ENCODE measurements at places on chromosomes 5 and 9.

DNA sequence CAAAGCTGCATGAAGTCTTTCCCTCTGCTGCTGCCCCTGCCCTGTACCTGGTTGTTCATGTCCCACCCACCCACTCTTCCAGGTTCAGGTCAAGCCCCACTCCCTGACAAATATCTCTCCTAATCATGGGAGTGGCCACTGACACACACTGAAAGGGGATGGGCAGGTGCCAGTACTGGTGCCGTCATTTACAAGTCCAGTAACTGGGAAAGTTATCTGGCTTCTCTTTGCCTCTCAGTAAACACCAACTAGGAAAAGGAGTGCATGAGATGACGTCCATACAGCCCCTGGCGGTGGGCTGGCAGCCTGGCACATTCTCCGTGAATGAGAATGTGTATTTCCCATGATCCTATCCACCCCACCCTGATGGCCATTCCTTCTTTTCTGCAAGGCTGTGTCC lies 225.2 kb downstream of the FSTL4 start:
- DNase-seq = no peak

- no peak for DNase-seq
Measured at GRCh38 chr5:147464211-147464610, 45.7 kb downstream of the DPYSL3 start.

GRCh38 chr5:40985501-40985900 lies 76.2 kb downstream of the C7 start:
- no peak for DNase-seq

- DNase-seq = no peak
Measured at GRCh38 chr5:66743344-66743743, 147.2 kb downstream of the MAST4 start.

GRCh38 chr5:61084658-61085057 lies 77.6 kb downstream of the SMIM15 start:
- DNase-seq = no peak

DNA sequence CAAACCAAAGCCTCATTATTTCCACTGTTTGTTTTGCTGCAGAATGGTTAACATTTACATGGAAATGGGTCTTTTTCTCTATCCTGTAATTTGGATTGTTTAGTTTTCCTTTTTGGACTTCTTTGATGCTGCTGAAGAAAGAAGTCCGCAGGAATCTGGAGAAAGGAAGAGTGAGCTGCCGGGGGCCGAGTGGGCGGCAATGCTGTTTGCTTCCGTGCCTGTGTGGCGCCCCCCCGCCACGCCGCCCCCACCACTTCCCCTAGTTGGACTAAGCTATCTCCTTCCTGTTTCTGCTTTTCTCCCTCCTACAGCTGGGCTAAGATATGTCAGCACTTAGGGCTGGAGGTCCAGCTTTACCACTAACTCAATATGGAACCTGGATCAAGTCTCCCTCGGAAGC lies 39.7 kb downstream of the ACTL7B start:
- no peak for DNase-seq

- DNase-seq = no peak
Measured at GRCh38 chr5:29077451-29077850, 2039.1 kb upstream of the CDH9 start.

GRCh38 chr5:135535820-135536801 lies at the start of gene NEUROG1:
TSS of gene NEUROG1 (minus strand) at chr5:135535964. CDS start at chr5:135535690, 274 bp downstream.
- DNase-seq = peak; percentile 87
